Type B pancreatic cell (in vitro differentiated cells): ENCODE measurements at places on chromosomes 1 and 21. TPM values are rescaled to one million over a fixed set of nuclear protein-coding genes. Genes with fewer than 3 reads are reported as not detected.

GRCh38 chr1:243729956-243730355 lies 120.1 kb downstream of the AKT3 start:
- DNase-seq, result no peak

DNA sequence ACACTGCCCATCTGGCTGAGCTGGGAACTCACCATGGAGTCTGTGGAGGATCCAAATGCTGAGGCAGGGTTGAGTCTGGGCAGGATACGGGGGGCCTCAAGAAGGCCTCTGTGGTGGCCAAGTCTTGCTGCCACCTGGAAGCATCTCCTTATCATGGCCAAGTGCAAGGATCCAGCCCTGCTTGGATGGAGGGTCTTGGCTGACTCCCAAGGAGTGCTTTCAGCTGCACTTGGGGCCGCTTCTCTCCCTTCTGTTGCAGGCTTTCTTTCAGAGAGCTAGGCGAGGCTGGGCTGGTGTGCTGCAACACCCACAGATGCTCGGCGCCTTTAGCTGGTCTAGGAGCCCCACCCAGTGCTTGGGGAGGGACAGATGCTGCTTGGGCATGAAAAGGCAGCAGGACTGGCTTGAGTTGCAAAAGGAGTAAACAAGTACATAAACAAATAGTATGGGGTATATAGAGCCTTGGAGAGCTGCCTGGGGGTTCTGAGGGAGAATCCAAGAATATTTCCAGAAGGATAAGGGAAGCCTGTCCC lies at the start of gene THEM5:
Gene THEM5 (minus strand): TSS at position 302 of the 533 bp plus-strand sequence. CDS start 147 bp downstream, at position 155.
- no peak for DNase-seq

DNA sequence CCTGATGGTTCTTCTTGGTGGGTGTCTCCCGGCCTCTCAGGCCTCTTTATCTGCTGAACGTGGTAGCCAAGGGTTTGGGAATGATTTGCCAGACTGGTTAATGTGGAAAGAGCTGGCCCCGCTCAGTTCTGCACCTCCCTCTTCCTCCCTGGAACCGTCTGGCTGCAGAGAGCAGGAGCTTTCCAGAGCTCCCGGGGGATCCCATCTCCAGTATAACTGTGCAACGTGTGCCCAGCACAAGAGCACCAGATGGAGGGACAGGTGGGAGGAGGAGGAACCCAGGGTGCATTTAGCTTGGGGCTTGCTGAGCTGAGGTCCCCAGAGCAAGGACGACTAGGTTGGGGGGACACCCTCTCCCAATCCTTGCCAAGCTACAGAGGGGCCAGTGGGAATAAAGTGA lies 5.0 kb downstream of the TFF1 start:
- DNase-seq, result no peak

DNA sequence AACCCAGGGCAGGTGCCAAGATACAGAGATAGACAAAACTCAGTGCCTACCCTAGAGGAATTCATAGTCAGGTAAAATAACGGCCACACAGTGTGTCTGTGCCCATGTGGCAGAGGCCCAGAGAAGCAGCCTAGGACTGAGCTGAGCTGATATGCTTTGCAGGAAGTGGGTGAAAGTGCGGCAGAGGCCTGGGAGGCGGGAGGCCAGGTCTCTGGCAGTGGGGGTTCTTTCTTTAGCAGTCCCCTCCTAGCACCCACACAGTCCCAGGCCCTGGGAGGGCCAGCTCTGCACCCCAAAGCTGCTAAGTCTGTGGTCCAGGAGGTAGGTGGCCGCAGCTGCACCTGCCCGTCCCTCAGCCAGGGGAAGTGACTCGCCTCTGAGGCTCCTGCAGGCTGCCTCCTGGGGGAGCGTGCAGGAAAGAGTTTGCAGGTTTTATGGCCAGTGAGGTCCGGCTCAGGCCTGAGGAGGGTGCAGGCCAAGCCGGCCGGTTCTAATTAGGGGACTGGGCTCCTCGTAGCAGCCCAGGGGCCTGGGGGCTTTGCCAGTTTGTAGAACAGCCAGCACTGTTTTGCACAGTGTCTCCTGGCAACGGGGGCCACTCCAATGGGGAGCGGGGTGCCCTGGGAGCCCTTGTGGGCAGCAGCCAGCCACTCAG lies 107.9 kb downstream of the SPSB1 start:
- no peak for DNase-seq

TRPM2 gene
- total RNA-seq, result 0.05 and 0.07 TPM in 2 replicates

NPPA gene
- not detected in 2 replicates for total RNA-seq

CA6 gene
- 0.24 TPM in 1 of 2 replicates, not detected in the other for total RNA-seq

DNA sequence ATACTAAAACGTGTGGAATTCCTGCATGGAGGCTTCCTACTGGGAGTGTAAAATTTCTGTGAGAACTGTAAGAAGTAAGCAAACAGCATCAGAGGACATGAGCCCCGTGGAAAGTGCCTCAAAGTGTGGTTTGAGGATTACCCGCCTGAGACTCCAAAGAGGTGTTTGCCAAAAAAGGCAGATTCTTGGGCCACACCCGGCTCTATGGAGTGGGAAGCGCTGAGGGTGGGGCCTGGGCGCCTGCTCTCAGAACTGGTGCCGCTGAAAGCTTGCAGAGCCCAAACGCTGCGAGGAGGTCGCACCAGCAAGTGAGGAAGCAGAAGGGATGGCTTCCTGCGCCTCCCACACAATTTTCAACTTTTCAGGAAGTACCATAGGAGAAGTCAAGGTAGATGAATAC lies 43.0 kb upstream of the PSEN2 start:
- DNase-seq, result no peak

CTSS gene
- total RNA-seq, result 7.7 and 18.1 TPM in 2 replicates

SUSD4 gene
- 4.3 and 7.0 TPM in 2 replicates for total RNA-seq
